ENCODE measurements at places on chromosomes 4 and X.
A peak's percentile ranks its signal among the peaks of the same experiment; 100 is the strongest.

DNA sequence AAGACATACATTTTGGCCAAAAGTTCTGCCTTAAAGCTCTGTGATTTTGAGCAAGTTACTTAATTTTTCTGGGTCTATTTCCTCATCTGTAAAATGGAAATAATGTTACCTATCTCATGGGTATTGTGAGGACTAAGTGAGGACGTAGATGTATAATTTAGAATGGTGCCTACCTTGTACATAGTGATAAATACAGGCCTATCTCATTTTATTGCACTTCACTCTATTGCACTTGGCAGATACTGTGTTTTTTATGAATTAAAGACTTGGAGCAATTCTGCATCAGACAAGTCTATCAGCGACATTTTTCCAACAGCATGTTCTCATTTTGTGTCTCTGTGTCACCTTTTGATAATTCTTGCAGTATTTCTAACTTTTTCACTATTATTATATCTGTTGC lies 50.9 kb upstream of the RAB9B start:
- DNase-seq, result no peak

- DNase-seq, result no peak
These were observed 936.5 kb downstream of the RPA4 start for GRCh38 chrX:97820170-97820569.

DNA sequence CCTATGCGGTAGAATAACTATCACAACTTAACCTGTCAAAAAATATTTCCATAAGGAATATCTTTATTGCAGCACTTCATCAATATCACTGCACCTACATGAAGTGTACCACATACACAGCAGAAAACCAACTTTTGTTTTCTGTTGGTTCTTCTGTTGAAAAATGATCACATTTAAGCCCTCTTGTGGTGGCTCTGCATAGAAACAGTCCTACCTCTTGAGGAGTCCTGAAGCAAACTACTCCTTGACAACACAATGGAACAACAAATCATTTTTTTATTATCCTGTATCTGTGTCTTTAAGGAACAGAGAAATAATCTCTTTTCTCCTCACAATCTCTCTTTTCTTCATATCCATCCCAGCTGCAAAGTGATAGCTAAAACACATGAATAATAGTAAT lies 39.8 kb upstream of the ATOH1 start:
- DNase-seq, result peak; percentile 13

DNA sequence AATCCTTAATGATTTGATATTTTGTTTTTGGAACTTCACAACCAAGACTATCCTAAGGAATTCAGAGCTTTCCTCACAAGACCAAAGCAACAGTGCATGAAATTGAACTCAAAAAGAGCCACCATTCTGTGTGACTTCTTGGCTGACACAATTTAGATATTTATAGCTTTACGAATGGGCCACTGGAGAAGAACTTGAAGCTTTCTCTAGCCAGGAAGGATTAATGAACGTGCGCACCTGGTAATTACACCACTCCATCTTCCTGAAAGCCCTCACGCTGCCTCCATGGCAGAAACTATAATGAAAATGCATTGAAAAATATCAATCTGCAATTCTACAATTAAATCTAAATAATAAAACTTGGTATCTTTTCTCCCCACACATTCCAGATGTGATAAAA lies 1057.8 kb downstream of the DMD start:
- no peak for DNase-seq

DNA sequence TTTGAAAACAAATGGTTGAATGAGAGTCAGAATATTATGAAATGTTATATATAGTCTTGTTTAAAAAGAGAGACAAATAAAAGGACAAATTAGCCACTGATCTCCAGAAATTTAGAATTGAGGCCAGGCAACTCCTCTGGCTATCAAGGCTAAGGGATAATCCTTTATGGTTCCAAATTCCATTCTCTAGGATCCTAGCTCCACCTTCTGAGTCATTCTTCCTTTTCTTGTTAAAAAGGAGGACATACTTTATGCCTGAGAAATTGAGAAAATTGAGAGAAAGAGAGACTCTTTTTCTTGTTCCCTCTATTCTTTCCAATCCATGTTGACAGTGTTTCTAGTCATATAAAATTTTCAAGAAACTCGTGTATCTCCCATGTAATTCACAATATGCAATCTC lies 1299.5 kb downstream of the FSTL5 start:
- no peak for DNase-seq

- no peak for DNase-seq
These were observed 185.9 kb upstream of the GATB start for GRCh38 chr4:151946718-151947117.

DNA sequence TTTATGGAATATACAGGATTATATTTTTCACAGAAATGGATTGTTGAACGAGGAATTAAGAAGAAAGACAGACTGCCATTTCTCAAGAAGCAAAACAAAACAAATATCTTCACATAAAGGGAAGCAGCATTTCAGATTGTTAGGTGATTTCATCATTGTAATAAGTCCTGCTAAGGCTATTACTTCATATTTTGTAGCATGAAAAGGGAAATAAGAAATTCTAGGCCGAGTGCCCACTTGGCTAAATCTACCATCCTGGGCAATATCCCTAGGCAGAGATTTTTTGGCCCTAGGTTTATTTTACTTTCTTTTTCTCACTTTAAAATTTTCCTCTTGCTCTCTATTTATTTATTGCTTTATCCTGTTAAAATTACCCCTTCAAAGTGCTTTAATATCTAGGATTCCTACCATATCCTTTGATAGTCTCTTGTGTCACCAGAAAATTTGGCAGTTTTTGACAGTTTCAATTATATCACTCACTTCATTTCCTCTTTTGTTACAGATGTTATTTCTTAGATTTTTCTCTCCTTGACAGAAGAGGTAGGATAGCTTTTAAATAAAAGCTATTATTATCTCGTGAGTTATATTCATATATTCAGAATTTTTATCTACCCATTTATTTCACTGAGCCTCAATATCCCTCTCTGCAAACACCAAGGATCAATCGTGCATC lies 142.3 kb downstream of the PDGFC start:
- no peak for DNase-seq

- no peak for DNase-seq
These were observed 55.2 kb downstream of the AREG start for GRCh38 chr4:74499986-74500781.

DNA sequence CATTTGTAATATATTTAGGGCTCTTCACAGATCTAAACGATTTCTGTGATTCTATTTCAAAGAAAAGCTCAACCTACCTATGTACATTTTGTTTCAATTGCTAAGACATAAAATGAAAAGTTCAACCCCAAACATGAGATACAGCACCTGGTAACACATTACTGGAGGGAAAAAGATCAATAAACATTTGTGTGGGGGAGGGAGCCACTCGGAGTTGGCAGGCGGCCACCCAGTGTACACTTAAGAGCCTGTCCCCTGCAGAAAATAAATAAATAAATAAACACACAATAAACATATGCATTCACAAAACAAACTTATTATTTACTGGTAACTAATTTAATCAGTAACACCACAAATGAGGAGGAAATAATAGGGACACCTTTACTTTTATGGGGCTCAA lies 19.3 kb downstream of the PRSS48 start:
- no peak for DNase-seq

DNA sequence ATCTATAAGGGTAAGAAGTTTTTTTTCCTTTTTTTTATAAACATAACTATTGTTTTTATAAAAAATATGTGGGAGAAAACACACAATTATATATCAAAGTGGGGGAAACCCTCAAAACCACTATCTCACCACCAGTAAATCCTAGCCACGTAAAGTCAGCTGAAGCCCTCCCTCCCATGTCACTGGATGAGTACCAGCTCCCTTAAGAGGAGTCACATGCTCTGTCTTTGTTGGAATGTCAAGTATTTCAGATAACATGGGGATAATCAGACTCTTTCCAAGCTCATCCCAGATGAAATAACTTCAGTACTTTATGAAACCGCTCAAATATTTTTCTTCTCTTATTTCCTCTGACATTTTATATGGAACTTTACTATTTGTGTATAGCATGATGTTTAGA lies 2.4 kb downstream of the MYOZ2 start:
- DNase-seq, result peak; percentile 32

DNA sequence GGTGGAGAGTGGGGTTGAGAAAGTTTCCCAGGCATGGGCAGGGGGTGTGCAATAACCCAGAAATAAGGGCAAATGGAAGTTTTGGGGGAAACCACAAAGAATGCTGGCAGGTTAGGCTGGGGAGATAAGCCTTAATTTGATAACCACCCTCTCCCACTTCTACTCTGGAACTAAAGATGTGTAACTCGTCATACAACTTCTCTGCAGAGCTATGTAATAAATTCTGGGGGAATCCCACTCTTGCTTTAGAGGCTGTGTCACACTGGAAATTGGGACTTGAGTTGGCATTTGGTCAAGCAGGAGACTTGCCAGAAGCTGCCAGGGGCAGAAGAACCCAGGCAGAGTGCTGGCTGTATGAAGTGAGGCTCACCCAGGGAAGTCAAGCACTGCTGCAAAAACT lies 170.9 kb upstream of the CPEB2 start:
- no peak for DNase-seq

DNA sequence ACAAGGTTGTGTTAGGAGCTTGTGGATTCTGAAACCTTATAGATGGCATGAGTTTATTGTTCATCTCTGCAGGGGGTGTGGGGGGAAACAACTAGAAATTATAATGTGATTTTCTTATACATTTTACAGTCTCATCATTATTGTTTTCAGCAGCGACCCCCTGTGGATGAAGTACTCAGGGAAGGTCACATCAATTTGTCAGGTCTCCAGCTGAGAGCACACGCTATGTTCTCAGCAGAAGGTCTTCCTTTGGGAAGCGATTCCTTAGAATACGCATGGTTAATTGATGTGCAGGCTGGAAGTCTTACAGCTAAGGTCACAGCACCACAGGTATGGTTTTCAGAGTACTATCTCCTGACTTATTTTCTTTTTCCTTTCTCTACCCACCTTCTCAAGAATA lies 72.2 kb downstream of the BLTP1 start:
- peak; percentile 8 for DNase-seq

DNA sequence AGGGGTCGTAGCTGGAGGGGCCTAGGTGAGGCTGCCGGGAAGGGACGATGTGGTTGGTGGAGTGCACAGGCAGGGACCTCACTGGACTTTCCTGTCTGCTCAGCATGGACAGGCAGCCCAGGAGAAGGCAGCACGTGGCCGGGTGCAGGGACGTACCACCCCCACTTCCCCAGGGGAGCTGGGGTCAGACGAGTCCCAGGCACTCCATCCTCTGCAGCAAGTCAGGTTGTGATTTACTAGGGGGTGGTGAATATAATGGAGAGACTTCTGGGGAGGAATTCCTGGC lies 1.5 kb upstream of the CTBP1 start:
- no peak for DNase-seq

GRCh38 chr4:173530326-173531085 lies 477 bp upstream of the HAND2 start:
- no peak for DNase-seq

GRCh38 chr4:57719456-57719855 lies 609.3 kb upstream of the IGFBP7 start:
- DNase-seq, result no peak

DNA sequence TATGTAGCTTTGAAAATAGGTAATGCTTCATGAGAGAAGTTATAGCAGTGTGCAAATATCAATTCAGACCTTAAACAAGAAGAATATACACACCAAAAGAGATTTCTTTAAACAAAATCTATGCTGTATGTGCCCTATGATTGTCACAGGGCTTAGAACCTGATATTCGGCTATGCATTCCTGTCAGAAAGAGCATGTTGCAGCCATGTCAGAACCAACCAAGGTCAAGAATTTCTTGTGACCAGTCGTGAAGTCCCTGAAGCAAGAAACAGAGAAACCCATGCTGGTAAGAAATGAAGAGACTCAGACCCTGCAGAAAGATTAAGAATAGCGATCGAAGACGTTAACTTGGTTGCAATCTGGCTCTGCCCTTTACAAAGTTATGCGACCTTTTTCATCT lies 210.3 kb upstream of the SPIN4 start:
- DNase-seq, result no peak

DNA sequence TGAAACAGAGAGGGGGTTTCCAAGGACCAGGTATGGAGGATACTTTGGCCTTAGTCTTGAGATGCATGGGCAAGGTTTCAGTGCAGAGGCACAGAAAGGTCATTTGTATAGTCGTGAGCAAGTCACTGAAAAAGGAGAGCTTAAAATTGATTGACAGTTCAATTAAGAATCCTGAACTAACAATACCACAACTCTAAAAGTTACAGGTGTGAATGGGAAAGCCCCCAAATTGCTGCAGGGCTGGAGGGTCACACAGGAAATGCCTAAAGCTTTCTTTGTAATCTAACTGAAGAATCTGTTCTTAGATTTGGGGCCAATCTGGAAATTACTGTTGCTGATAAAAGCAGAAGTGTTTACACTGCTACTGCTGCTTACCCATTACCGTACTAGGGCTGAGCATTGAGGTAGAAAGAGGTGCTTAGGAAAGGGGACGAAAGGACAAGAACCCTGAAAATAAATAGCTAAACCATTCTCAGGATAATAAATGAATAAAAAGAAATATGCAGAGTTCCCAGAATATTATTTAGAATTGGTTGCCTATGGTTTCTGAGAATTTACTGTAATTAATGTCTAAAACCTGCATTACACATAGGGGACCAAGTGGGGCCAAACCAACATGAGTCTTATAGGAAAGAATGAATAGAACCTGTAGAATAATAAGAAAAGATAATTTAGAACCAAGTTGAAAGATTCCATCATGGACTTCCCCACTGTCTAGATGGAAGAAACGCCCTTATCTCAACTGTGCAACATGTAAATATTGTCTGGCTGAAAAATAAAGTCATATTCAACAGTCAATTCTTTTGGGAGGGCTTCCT lies 91.9 kb upstream of the PPP1R2C start:
- no peak for DNase-seq

- DNase-seq, result no peak
These were observed 15.7 kb downstream of the MSX1 start for GRCh38 chr4:4875147-4875546.

DNA sequence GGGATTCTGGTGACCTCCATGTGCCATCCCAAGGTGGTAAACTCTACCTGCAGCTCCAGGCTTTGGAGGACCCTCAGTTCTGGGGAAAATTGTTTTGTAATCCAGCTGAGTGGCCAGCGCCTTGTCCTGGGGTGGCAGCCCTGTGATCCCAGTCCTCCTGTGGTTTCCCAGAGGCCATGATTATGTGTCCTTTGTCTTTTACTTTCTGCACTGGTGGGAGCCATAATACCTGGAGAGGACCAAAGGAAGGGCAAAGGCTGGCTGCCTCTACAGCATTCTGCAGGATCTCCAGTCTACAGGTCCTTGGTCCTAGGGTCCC lies 64.0 kb downstream of the NBDY start:
- no peak for DNase-seq

DNA sequence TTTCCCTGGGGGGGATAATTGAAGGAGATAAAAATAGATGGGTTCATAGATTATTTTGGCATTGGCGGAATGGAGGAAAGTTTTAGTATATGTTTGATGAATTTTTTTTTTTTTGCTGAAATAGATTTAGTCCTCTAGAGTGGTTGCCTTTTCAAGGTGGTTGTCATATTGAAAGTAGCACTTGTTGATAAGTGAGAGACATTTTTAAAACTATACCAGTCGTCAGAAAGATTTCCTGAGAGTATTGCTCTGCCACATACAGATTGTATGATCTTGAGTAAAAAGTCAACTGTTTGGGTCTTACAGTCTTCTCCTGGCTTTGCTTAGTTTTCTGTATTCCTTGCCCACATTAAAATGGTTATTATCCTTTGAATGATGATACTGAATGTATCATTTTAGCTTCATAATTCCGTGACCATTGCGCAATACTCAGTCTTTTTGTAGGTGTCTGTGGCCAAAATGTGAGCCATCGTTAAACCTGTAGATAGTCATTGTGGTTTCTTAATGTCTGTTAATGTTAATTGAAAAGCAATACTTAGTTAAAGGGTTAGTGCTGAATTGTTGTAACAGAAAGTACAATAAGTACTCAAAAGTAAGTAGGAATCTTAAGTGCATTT lies 7.1 kb downstream of the SMARCAD1 start:
- DNase-seq, result no peak

- DNase-seq, result no peak
These were observed 130.8 kb downstream of the COL4A6 start for GRCh38 chrX:108307132-108308085.
